ENCODE measurements at places on chromosomes 3 and 15.

GRCh38 chr15:76401285-76401684 lies 64.7 kb downstream of the ISL2 start:
- no peak for DNase-seq

- no peak for DNase-seq
Observed at GRCh38 chr3:183393625-183394024, 34.8 kb downstream of the MCF2L2 start.

- DNase-seq = no peak
Observed at GRCh38 chr15:100592898-100593297, 9.1 kb downstream of the LINS1 start.

DNA sequence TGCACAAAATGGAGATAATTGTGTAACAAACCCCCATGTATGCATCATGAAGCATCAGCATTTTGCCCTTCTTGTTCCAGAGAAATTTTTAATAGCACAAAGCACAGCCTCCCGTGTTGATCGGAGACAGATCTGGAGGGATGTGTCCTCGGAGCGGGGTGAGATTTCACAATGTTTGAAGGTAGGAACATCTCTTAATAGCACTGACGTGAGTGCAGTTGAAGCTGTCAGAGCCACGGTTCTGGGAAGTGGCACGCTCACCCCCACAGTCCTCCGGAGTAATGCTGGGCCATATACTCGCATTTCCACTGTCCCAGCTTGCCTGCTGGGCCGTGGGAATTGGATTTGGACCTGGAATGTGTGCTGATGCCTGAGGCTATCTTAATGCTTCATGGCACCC lies 24.1 kb downstream of the ARPP21 start:
- DNase-seq = no peak

GRCh38 chr15:45338417-45338816 lies 39.9 kb downstream of the GATM start:
- DNase-seq = no peak

GRCh38 chr15:57054204-57054750 lies 135.8 kb downstream of the TCF12 start:
- no peak for DNase-seq

- DNase-seq = no peak
Observed at GRCh38 chr3:64002233-64002632, 21.1 kb downstream of the PSMD6 start.

GRCh38 chr3:125317761-125318160 lies 57.4 kb downstream of the ZNF148 start:
- no peak for DNase-seq

DNA sequence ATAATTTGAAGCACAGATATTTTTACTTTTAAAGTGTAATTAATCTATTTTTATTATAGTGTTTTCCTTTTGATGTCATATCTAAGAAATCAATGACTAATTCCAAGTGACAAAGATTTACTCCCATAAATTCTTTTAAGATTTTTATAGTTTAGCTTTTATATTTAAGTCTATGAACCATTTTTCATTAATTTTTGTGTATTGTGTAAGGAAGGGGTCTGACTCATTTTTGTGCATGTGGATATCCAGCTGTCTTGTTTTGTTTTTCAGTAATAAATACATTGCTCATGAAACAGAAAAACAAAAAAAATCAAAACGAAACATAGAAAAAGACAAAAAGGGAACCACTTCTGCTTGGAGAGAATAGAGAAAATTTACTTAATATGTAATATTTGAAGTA lies 145.1 kb downstream of the EPHA6 start:
- DNase-seq = no peak

GRCh38 chr15:39235084-39235795 lies 345.6 kb upstream of the THBS1 start:
- no peak for DNase-seq

DNA sequence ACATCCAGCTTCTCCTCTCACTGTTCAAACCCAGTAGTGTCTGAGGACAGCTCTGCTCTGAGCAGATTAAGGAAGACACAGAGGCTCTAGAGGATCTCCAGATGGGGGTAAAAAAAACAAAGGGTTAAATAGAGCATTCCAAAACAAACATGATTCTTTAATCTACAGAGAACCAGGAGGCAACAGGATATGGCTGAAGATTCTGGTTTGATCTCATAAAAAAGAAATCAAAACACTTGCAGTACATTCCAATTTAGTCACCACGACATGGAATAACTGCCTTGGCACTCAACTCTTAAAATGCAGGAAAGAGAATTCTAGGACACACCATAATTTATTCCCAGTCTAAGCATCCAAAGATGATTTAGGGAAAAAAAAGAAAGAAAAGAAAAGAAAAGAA lies 32.0 kb downstream of the TM4SF4 start:
- DNase-seq = no peak

GRCh38 chr3:116230431-116231020 lies 214.8 kb downstream of the LSAMP start:
- DNase-seq = no peak

DNA sequence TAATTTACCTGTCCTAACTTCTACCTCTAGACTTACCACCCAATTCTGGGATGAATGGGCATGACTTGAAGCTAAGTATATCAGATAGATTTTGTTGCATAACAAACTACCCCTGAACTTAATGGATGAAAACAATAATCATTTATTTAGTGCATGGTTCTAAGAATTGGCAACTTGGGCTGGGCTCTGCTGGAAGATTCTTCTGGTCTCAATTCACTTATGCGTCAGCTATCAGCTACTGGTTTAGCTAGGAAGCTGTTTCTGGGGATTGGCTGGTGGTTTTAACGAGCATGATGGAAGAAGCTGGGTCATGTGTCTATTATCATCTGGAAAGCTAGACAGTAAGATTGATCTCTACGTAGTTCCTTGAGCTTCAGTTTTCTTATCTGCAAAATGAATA lies 77.3 kb upstream of the LMCD1 start:
- DNase-seq = no peak

DNA sequence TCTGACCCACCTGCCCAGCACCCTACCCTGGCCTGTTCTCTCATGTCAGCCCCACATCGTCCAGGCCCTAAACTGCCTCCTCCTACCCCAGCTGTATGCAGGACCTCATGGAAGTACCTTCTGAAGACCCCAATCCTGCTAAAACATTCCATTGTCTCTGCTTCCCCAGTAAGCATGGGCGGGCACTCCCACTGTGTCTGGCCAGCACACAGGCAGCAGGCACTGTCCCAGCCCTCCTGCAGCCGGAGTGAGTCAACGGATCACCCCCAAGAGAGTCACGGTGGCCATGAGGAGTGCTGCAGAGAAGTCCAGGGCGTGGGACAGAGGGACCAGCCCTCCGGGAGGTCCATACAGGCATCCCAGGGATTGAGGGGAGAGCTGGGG lies 36.4 kb upstream of the SLCO2A1 start:
- DNase-seq = no peak

DNA sequence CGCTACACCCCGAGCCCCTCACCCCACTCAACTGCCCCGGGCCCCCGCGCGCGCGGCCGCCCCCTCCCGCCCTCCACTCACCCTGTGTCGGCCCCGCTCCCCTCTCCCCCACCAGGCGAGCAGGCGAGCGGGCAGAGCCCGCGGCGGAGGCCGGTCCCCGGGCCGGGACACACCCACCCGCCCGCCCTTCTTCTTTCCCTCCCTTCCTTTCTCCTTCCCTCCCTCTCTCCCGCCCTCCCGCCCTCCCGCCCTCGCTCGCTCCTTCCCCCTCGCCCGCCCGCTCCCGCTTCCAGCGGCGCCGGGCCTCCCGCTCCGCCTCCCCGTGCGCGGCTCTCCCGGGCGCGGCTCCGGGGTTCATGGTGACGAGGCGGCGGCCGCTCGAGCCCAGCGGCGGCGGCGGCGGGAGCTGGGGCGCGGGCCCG lies at the start of gene CTDSPL:
TSS of gene CTDSPL (plus strand) at position 261 of the 422 bp plus-strand sequence. CDS start 320 bp downstream, outside the sequence.
- DNase-seq = peak; percentile 28

- no peak for DNase-seq
Observed at GRCh38 chr3:195154111-195154791, 116.7 kb downstream of the XXYLT1 start.

GRCh38 chr3:113051302-113051711 lies 60.5 kb downstream of the GTPBP8 start:
- DNase-seq = peak; percentile 85

DNA sequence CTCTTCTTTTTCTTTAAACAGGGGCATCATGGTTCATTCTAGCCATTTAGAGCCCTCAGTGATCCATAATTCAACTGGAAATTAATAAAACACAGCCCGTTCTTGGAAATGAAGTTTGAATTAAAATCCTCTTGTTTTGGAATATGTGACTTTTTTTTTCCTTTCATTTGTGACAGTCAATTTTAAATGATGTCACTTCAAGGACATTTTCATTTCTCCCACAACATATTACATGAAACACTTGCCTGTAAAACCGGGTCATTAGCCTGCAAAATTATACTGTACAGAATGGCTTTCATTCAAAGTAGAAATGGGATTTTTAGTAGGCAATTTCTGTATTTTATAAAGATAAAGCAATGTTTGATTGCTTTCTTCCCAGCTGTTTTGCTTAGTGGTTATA lies 789 bp upstream of the SEMA6D start:
- DNase-seq = no peak

GRCh38 chr3:49641292-49641691 lies 32.9 kb upstream of the APEH start:
- no peak for DNase-seq

DNA sequence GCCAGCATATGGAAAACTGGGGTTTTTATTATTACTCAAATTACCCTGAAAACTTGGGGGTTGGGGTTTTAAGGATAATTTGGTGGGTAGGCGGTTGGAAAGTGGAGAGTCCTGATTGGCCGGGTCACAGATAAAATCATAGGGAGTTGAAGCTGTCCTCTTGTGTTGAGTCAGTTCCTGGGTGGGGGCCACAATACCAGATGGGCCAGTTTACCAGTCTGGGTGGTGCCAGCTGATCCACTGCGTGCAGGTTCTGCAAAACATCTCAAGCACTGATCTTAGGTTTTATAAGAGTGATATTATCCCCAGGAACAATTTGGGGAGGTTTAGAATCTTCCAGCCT lies 4.9 kb upstream of the ZNF662 start:
- no peak for DNase-seq

- no peak for DNase-seq
Observed at GRCh38 chr3:5874931-5875341, 687.4 kb downstream of the EDEM1 start.

- no peak for DNase-seq
Observed at GRCh38 chr3:115943579-115943978, 320.3 kb downstream of the GAP43 start.

DNA sequence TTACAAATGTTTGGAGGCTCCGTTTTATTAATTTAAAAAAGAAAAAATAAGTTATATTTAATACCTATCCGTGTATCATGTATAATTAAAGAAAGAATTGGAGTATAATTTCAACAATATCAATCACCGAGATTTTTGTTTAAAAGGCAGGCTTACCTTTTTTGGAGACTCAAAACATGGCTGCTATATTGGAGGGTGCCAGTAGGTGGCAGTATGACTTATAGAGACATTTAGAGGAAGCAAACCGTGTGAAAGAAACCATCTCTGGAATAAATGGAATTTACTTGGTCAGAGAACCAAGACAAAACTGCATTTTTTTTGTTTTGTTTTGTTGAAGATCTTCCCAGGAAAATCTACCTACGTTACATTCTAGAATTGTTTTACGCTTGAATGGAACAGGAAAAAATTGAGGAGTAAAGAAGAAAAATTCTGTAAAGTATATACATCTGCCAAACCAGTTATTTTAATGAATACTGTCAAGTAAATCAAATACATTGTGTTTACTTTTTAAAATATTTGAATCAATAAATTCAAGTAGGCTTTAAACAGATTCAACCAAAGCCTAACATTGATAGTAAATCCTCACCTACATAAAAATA lies 802.6 kb upstream of the ALCAM start:
- peak; percentile 11 for DNase-seq

- no peak for DNase-seq
Observed at GRCh38 chr3:115160295-115160694, 13.2 kb upstream of the ZBTB20 start.

- no peak for DNase-seq
Observed at GRCh38 chr3:135564696-135565095, 400.8 kb upstream of the PPP2R3A start.

GRCh38 chr3:126021702-126022101 lies 52.7 kb downstream of the ROPN1B start:
- no peak for DNase-seq

DNA sequence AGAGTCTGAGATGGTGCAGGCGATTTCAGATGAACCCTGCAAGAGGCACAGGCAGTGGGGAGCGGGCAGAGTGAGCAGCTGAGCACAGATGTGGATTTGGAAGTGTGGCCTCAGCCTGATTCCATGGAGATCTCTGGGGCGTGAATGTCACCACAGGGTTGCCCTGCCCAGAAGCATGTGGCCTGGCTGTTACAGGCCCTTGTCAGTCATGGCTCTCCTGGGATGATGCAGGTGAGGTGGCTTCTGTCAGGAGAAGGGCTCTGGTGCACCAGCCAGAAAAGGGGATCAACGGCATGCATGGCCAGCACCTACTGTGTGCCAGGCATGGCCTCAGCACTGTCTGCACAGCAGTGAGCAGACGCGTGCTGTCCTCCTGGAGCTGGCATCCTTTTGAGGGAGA lies 11.9 kb downstream of the HDAC11 start:
- DNase-seq = no peak

DNA sequence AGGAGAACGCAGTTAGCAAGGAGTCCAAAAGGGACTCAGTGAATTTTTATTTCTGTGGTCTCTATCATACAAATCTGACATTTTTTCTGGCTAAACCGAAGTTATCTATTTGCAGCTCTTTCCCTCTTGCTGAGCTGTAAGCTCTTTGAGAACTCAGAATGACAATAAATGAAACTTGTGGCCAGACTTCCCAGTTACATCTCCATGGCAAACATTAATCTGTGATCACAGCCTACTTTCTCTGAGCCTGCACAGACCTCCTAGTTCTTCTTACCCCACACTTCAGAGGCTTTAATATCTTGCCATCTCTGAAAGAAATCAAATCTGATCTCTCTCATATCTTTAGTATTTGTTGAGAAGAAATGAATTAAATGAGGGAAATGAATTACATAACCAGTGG lies 58.0 kb downstream of the PLD1 start:
- no peak for DNase-seq
